AG09319 (cell line): ENCODE measurements at places on chromosomes 1 and 21.
A peak's percentile ranks its signal among the peaks of the same experiment; 100 is the strongest.

DNA sequence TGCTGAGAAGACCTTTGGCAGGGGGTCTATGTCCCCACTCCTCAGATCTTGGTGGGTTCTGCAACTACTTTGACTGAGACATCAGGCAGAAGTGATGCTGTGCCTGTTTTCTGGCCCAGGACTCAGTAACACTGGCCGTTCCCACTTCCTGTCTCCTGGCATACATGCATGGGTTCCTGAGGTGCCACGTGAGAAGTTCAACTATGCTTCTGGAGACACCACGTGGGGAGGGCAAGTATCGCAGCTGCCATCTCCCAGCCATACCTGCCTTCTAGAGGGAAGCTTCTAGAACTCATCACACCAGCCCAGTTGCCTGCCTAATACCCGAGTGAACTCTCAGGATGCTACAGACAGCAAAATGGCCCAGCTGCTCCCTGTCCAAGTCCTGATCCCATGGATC lies 65.8 kb downstream of the TRABD2B start:
- no peak for DNase-seq

GRCh38 chr1:170558731-170559130 lies 26.8 kb downstream of the GORAB start:
- no peak for DNase-seq

GRCh38 chr21:43847301-43847700 lies 17.7 kb upstream of the AGPAT3 start:
- no peak for DNase-seq

DNA sequence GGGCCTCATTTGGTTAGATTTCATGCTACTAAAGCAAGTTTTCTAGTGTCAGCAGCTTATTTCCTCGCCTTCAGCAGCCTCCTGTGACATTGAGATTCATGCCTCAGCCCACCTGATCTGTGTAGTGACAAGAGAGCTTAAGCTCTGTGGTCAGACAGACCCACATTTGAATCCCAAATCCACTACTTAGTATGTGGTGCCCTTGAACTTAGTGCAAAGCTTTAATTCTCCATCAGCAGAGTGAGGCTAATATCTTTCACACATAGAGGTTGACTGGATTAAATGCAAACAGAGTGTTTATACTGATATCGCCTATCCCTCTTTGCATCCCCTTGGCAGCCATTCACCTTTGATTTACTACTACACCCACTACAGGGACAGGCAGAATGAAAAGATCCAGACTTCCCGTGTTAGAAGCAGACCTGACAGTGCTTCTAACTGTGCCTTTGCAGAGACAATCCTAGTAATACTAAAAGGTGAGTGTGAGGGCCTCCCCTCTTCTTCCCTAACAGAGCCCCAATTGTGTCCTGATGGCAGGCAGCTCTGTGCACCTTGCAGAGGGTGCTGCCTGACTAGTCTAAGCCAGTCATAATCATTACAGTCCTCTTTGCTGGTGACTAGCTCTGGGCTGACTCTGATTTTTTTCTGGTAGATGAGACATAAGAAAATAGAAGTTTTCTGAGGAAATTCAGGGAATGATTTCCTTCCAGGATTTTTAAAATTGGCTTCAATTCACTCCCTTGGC lies 264.0 kb downstream of the CTH start:
- DNase-seq = no peak

- DNase-seq = no peak
Observed at GRCh38 chr1:177278626-177279390, 108.0 kb downstream of the BRINP2 start.

- DNase-seq = no peak
Observed at GRCh38 chr1:32454726-32455125, 10.1 kb upstream of the ZBTB8B start.

DNA sequence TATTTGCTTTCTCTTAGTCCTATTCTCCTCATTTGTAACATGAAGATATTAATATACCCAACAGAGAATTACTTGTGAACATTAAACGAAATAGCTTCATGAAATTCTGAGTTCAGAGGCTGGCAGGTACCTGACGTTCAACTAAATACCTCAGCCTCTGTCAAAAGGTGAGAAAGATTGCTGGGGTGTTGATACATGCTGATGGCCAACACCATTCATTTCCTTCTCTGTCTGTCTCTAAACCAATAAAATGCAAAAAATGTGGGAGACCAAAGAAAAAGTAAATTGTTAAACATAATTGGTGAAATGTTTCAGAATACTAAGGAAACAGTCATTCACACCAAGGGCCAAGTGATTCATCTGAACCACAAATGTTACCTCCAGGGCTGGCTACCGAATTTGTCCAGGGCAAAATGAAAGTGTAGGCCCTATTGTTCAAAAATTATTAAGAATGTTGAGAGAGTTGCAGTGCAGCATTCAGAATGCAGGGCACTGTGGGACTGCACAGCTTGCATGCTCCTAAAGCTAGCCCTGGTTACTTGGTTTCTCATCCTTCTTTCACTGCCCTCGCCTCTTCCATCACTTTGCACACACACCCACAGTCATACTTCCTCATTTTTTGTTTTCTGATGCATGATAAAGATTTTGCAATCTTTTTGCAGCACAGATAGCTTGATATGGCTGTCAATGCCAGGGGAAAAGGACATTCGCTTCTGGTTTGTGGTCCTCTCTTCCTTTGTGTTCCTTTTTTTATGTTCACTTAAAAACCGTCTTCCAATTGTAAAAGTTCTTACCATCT lies 414.3 kb upstream of the NR5A2 start:
- no peak for DNase-seq

DNA sequence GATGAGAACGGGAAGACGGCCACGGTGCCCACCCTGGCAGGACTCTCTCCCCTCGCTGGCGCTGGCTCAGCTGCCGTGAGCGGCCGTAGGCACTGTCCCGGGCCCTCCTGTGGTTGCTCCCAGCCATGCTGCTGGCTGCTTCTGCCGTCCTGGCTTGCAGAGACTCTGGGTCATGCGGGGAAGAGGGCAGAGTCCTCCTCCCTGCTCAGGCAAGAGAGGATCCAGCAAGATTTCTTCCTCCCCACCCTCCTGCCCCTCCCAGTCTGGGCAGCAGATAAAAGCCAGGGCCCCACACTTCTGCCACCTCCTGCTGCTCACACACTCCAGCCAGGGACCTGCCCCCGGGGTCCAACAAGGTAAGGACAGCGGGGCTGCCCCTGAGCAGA lies 60.1 kb downstream of the AGPAT3 start:
- DNase-seq = no peak

DNA sequence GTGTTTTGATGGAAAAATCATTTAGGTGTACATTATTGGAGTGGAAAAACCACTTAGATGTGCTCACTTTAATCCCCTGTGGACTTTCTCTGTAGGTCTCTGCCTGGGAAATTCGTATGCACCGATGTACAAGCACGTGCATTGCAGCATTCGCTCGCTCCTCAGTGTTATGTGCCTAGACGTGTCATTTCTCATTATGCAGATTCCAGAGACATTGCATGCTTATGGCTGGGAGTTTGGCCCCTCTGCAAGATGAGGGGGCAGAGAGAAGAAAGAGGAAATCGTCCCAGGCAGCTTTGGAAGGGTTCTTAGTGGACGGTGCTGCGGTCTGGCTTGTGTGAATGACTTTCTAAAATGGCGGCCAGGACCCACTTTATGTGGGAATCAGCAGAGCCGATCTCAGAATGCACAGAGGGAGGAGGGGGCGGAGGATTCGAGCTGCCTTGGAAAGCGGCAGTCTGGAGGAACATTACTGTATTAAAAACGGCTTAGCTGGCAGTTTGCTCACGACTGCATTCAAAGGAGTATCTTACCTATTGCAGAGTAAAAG lies 2.3 kb downstream of the SPEN start:
- no peak for DNase-seq

GRCh38 chr1:166947398-166948043 lies 27.8 kb downstream of the ILDR2 start:
- DNase-seq = no peak

- no peak for DNase-seq
Observed at GRCh38 chr1:93769777-93770176, 88.1 kb upstream of the BCAR3 start.

- no peak for DNase-seq
Observed at GRCh38 chr1:190752131-190752530, 274.5 kb upstream of the BRINP3 start.

GRCh38 chr1:111442457-111442856 lies 6.6 kb downstream of the WDR77 start:
- no peak for DNase-seq

- no peak for DNase-seq
Observed at GRCh38 chr21:30561264-30561895, at the start of gene KRTAP19-7. KRTAP19-7 (minus strand) TSS chr21:30561314; CDS start chr21:30561289, 25 bp downstream.

DNA sequence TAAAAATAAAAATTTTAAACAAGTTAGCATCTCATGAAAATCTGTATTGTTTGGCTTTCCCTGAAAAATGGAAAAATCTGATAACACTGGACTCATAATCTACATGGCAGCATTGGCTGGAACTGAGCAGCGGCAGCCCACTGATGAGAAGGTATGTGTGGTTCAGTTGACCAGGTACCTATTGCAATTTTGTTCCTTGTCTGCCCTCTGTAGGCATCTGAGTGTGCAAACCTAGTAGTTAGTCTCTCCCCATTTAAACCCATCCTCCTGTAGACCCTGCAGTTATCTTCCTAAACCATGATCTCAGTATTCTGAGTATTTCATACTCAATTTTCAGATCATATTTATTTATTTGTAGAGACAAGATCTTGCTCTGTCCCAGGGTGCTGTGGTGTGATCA lies 59.4 kb upstream of the SERBP1 start:
- no peak for DNase-seq

DNA sequence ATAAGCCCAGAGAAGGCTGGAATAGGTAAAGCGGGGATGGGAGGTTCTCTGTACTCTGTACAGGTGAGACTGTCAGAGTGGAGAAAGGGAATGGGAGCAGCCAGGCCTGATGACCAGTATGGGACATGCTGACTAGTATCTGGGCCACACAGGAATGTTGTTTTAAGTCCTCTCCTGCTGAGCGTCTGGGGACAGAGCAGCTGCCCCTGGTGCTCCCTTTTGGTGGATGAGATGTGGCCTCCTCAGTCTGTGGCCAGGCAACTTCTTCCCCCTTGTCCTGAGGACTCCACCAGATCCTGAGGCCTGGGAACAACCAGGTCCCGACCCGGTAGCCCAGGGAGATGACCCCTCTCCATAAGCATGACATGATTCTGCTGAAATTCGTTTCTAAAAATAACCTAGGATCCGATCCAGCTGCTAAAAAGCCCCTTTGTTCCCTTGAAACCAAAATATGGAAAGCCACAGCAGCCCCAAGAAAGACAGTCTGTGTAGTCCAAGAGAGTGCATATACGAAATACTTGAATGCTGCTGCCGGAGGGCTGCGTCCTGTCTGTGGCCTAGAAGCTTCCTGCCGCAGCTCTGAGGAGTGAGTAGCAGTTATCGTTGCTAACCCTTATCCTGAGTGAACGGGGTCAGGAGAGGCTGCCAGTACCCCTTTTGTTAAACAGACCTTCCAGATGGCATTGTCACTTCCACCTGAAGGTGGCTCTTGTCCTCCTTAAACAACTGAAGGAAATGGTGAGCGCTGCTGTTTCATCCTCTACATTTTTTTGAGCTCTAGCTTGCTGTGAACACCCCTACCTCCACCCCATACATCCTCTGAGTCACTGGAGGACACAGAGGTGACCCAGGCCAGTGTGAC lies 47.1 kb downstream of the ATP2B4 start:
- DNase-seq = peak; percentile 62

DNA sequence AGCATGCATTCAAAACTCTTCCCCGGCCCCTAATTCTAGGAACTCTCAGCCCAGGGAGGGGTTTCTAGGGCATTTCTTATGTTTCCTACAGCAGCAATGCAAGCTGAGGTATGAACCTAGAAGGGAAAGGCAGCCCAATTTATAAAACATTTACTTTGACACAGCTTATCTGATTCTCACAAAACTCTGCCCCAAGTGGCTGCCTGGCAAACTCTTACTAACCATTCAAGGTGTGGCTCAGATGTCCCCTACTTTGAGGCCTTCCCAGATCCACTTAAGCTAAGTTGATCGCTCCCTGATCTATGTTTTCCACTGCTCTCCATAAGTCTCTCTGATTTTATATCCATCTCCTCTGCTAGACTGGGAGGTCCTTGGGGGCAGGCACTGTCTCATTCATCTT lies 35.4 kb downstream of the AK2 start:
- no peak for DNase-seq

DNA sequence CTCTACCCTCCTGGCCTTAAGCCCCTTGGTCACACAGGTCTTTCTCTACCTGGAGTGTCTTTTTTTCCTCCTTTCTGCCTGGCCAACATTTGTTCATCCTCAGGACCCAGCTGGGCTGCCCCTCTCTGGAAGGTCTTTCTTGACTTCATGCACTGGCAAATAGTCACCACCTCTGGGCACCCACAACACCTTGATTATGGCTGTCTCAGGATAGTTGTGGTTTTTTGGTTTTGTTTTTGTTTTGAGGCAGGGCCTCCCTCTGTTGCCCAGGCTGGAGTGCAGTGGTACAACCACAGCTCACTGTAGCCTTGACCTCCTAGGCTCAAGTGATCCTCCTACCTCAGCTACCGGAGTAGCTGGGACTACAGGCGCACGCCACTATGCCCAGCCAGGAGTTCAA lies 10.8 kb downstream of the RPS6KA1 start:
- DNase-seq = no peak

GRCh38 chr1:245007852-245008251 lies 143.5 kb upstream of the HNRNPU start:
- DNase-seq = no peak

- DNase-seq = no peak
Observed at GRCh38 chr1:201149400-201149799, 4.9 kb downstream of the TMEM9 start.

GRCh38 chr1:2449636-2450454 lies 26.2 kb upstream of the PLCH2 start:
- no peak for DNase-seq

- DNase-seq = no peak
Observed at GRCh38 chr1:91616712-91617111, 116.1 kb downstream of the CDC7 start.

DNA sequence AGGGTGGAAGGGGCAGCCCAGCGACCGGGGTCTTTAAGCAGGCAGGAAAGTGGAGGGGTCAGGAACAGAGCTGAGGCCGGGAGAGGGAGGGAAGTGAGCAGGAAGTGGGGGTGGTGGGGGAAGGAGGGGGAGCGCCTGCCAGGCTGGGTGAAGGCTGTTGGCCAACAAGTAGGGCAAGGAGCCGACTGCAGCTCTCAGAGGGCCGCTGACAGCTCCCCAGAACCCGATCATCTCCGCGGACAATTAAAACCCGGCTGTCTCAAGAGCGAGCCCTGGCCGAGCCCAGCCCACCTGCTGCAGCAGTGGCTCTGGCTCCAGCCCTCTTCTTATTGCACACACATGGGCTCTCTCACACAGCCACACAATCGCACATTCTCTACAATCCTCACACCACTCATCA lies 51.6 kb downstream of the GRIK3 start:
- DNase-seq = no peak

DNA sequence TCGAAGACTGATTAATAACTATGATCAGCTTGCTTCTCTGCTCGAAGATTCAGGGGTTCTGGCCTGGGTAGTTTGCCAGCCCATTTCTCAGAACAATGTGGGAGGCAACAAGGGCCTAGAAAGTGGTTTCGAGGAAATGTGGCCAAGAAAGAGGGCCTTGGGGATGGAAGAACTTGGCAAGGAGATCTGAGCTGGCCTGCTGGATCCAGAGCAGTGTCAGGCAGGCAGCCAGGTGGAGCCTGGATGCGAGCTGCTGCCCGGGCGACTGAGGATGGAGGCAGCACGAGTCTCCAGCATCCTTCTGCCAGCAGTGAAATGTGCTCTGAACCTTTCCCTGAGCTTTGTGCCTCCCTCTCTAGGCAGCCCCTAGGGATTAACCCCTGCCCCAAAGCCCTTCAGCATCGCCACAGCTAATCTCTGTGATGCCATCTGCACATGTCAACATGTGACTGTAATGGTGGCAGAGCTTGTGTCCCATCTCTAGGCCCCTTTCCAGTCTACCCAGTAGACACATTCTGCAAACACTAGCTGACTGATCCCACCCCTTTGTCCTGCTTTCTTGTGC lies 61.0 kb upstream of the NEK2 start:
- DNase-seq = no peak
